ENCODE measurements at places on chromosomes 6 and 20.

GRCh38 chr6:12818324-12818723 is 101.8 kb downstream of the PHACTR1 start:
- no peak for DNase-seq

DNA sequence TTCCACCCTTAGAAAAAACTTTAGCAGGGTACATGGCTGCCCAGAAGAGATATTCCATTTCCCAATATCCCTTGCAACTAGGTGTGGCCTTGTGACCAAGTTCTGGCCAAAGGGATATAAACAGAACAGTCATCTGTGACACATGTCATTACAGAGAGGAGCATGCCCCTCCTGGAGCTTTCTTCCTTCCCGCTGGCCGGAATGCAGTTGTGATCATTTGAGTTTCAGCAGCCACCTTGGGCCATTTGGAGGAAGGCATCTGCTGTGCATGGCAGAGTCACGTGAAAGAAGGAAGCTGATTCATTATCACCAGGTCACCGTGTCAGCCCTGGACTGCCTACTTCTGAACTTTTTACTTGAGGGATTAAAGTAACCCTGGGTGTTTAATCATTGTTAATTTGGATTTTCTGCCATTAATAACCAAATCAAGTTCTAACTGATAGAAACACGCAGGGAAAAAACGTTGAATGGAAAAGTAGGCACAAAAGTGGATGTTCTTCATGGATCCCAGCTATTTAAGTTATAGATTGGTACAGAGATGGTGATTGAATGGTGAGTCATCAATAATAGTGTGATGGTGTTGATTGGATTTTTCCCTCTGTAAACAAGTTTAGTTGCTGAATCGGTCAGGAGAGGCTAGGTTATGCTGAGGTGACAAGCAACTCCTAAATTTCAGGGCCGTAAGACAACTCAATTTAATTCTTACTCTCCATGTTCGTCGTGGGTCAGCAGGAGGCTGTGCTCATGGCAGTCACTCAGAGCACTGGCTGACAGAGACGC is 80.7 kb upstream of the CCDC167 start:
- DNase-seq, result no peak

DNA sequence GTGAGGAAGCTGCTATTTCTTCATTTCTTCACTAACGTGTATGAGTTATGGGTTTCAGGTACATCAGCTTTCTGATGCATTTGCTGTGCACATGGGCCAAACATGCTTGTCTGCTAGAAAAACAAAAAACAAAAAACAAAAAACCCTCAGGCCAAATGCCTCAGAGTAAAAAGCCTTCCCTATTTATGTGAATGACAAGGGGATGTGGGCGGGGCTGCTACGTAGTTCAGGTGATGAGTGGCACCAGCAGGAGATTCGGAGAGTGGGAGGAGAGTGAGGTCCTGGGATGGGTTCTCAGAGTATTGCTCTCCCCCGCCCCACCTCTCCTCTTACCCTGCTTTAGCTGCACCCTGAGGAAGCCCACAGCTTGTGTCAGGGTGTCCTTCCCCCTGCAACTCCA is 596.8 kb upstream of the JAG1 start:
- DNase-seq, result no peak

DNA sequence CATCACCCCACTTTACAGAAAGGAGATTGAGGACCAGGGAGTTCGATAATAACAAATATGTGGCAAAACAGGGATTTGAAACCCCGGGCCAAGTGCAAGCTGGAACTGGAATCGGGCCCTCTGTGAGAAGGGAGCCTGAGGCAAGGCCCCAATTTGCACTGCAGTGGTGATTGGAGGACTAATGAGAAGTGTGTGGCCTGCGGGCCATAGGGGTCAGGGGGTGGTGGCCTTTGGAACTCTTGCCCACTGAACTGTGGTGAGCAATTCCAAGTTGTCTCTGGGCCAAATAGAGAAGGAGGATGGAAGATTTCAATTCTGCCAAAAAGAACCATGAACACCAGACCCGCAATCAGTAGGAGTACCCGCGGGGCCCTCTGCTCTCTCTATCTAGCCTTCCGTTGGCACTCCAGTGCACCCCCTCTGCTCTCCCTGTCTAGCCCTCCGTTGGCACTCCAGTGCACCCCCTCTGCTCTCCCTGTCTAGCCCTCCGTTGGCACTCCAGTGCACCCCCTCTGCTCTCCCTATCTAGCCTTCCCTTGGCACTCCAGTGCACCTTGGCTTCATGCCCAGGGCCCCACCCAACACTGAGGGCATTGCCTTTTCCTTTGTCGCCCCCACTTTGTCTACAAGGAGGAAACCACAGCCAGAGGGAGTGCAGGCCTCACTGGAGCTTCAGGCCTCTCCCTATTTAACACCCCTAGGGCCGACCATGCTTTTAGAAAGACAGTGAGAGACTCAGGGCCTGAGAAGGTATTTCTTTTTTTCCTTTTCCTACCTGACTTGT is 6.0 kb upstream of the PTPRA start:
- DNase-seq, result no peak

GRCh38 chr6:89243331-89243629 is 26.1 kb upstream of the GABRR1 start:
- DNase-seq, result no peak

- DNase-seq, result no peak
Measured at GRCh38 chr6:79305020-79305419, 70.5 kb upstream of the HMGN3 start.

DNA sequence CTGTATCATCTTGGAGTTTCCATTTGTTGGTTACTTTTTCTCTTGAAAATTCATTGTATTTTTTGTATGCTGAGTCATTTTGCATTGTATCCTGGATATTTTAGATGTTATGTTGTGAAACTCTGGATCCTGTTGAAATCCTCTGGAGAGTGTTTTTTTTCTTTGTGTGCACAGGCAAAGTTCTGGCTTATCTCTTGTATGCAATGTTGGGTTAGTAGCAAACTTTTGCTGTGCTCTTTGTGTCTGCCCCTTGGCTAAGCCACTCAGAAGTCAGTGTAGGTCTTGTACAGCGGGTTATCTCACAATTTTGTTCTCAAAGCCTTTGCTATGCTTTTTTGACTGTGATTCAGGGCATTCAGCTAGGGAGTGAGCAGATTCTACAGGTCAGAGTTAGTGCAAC is 29.1 kb upstream of the LMBRD1 start:
- DNase-seq, result no peak

DNA sequence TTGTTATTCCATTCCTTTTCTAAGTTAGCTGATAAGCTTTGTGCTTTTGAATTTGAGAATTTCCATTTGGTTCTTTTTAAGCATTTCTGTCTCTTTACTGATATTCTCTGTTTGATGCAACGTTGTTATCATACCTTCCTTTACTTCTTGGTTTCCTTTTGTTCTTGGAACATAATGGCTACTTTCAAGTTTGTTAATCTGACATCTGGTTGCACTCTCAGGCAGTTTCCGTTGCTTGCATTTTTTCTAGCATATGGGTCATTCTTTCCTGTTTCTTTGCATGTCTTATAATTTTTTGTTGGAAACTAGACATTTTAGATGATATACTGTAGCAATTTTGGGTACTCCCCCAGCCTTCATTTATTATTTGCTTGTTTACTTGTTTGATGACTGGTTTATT is 12.5 kb downstream of the CDC5L start:
- no peak for DNase-seq

DNA sequence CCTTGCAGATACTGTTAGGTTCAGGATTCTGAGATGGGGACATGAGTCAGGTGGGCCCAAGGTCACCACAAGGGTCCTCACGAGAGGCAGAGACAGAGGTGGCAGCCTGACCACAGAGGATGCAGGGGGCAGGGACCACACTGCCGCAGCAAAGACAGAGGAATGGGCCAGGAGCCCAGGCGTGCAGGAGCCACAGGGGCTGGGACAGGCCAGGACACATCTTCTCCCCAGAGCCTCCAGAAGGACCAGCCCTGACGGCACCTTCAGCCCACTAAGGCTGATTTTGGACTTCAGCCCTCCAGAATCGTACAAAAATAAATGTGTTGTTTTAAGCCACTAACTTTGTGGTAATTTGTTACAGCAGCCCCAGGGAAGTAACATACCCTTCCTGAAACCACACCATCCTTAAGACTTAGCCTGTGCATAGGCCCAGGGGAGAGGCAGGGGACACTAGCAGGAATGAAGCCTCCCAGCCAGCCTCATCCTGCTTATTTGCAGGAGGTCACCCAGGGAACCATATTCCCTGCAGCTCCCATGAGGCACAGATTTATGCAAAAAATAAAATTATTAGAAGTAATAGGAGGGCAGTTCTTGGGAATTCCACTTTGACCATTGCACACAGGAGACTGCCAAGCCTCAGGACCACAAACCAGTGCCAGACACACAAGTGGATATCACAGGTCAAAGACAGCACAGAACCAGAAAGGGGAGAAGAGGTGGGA is 119.3 kb upstream of the CST7 start:
- no peak for DNase-seq

DNA sequence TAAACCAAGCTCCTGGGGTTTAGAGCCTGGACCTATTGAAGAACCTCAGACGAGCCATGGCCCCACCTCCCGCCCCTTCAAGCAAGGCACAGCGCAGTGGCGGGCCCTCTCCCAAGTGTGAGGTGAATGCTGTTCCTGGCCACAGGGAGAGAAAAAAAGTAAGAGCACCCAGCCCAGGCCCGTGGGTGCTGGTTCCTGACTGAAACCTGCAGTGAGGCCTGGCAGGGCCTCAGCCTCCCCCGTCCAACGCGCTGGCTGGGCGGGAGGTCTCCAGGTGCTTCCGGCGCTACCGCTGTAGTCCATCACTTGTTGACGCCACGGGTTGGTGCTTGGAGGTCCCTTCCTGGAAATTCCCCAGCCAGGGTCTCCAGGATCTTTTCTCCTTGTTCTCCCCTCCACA is 5.5 kb upstream of the FAM83C start:
- DNase-seq, result no peak

- no peak for DNase-seq
Measured at GRCh38 chr6:166775180-166775922, 148.3 kb upstream of the RPS6KA2 start.

- no peak for DNase-seq
Measured at GRCh38 chr20:44406572-44407137, 51.2 kb downstream of the HNF4A start.

DNA sequence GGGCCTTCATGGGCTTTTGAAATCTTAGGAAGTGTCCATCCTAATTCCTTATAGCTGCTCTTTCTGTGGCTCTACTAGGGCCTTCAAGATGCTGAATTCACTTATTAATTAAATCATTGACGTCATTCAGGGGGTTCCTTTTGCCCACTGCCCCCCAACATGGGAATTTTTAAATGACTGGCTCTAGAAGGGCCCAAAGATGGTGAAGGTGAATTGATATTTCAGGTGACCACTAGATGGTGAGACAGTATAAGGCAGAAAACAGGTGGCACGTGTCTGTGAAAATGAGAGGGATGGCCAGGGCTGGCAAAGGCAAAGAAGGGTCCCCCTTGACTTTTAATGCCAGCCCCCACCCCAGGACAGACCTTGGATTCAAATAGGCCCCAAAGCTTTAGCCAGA is 11.8 kb downstream of the GNAS start:
- DNase-seq, result no peak

- peak; percentile 22 for DNase-seq
Measured at GRCh38 chr6:99614430-99615186, 8.0 kb downstream of the PRDM13 start.

- no peak for DNase-seq
Measured at GRCh38 chr20:34990231-34990630, 34.6 kb downstream of the MYH7B start.

- no peak for DNase-seq
Measured at GRCh38 chr6:69895396-69895795, 29.0 kb downstream of the COL19A1 start.

- no peak for DNase-seq
Measured at GRCh38 chr6:23690453-23691049, 435.5 kb upstream of the NRSN1 start.

DNA sequence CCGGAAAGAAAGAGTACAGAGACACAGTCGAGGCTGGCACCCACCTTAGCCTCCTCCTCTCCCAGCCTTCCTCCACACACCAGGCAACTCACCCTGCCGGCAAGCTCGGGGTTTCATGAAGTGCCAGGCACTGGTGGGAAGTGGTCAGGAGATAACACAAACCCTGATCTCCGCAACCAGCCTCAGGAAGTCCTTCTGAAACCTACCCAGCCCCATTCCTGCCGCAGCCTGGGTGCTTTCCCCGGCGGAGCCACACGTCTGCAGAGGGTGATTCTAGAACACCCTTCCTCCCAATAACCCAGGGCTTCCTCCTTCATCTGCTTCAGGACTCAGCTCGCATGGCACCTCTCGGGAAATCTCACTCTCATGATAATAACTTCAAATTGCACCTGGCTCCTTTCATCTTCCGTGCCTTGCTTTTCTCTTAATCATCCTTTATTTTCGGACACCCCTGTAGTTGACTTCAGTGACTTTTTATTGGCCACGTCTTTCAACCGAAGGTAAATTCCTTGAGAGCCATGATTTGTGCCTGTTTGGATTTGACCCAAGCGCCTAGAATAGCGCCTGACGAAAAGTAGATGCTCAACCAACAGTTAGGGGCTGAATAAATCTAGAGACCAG is 8.7 kb upstream of the HLA-E start:
- no peak for DNase-seq

DNA sequence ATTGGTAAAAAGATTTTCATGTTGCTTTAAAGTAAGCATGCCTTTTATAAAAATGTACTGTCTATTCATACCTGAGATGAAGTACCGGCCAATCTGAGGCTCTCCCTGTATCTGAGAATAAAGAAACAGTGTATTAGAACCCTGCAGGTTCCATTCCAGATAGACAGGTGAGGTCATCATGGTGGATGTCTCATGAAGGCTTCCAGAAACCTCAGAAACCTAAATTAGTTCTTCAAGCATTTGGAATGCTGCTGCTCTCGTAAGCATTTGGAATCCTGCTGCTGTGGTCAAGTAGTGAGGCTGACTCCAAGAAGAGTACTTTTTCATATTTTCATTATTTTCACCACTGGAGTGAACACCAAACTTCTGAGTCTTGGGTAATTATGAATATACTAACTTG is 642.3 kb downstream of the MAFB start:
- no peak for DNase-seq

GRCh38 chr6:11008821-11009220 is 35.3 kb downstream of the ELOVL2 start:
- DNase-seq, result no peak

GRCh38 chr6:134049586-134049985 is 2.8 kb downstream of the SLC2A12 start:
- DNase-seq, result no peak

DNA sequence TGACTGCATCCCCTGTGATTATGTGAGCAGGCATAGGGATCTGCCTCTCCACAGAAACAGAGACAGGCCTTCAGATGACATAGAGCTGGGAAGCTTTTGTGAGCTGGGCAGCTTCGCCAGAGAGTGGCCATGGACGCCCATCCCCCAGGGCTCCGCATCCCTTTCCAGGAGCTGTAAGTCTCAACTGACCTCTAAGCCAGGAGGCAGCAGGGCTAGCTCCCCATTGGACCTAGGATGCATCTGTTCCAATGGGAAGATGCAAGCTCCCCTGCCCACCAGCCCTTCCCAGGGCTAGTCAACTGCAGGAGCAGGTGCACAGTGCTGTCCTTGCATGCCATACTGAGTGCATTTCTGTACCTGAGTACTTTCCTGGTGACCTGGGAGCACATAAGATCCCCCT is 663.6 kb downstream of the RNF144B start:
- no peak for DNase-seq

DNA sequence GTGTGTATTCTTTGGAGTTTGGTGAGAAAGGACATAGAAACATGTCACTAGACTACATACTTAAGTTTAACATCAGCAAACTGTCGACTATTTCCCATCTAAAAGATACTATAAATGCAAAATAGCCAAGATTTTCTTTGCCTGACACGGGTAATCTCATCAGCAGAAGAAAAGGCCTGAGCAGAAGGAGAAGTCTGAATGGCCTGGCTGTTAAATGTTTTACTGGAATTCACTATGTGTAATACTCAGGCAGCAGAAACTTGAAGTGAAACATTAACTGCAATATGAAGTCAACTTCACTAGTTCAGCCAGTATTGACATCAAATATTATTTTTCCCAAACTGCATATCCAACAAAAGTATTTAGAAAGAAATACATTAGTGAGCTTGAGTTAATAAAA is 6.4 kb upstream of the DSE start:
- DNase-seq, result no peak
